ENCODE measurements at places on chromosomes 7 and 10. TPM values are rescaled to one million over a fixed set of nuclear protein-coding genes. Genes with fewer than 3 reads are reported as not detected.

The HOXA4 gene
- polyA plus RNA-seq: 0.30 TPM

DNA sequence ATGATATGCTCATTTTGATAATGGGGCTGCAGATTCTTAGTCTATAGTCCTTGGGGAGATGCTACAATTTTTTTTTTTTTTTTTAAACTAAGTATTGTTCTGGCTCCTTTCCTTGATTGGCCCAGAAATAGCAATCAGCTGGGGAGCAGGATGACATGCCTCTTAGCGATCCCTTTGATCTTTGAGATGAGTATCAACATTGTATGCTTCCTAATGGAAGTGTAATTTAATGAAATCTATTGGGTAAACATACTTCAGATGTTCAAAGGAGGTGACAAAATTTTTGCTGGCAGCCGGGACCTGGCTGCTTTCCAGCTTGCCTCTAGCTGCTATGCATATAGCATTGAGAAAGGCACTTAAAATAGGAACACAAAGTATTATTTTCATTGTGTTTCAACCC, 43.5 kb downstream of the VTI1A start:
- no peaks in the 10 kb centered on the region for H3K27me3 ChIP-seq
- no peak overlapping the region for H3K4me3 ChIP-seq
- no peak for DNase-seq
- no peak overlapping the region for H3K27ac ChIP-seq

- no peaks in the 10 kb centered on the region for H3K36me3 ChIP-seq
- H3K4me1 ChIP-seq: no peaks in the 10 kb centered on the region
- no peaks in the 10 kb centered on the region for H3K27me3 ChIP-seq
- DNase-seq: no peak
Observed at GRCh38 chr7:106992511-106992910, 52.0 kb upstream of the PRKAR2B start.

DNA sequence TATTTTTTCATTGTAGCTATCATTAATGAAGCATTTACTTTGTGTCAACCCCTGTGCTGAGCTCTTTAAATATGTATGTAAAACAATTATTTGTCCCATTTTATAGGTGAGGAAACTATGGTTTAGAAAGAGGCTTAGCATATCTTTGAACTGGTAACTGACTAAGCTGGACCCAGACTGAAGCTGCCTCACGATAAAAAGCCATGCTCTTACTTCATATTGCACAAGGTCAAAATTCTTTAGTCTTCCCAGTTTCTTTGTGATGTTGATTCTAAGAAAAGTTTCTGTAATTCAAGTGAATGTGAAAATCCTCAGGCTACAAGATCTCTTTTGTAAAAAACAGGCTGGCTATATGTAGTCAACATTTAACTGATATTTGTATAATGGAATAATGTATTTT, 46.6 kb upstream of the SLC16A12 start:
- H3K36me3 ChIP-seq: no peaks in the 10 kb centered on the region
- H3K4me3 ChIP-seq: no peak overlapping the region
- no peaks in the 10 kb centered on the region for H3K27me3 ChIP-seq
- no peak for DNase-seq
- H3K4me1 ChIP-seq: no peaks in the 10 kb centered on the region
- H3K27ac ChIP-seq: no peak overlapping the region

- H3K4me1 ChIP-seq: no peaks in the 10 kb centered on the region
- H3K27ac ChIP-seq: no peak overlapping the region
- DNase-seq: no peak
- H3K36me3 ChIP-seq: no peaks in the 10 kb centered on the region
- H3K27me3 ChIP-seq: no peaks in the 10 kb centered on the region
- H3K4me3 ChIP-seq: no peak overlapping the region
Observed at GRCh38 chr10:19968745-19969144, 152.5 kb downstream of the PLXDC2 start.

DNA sequence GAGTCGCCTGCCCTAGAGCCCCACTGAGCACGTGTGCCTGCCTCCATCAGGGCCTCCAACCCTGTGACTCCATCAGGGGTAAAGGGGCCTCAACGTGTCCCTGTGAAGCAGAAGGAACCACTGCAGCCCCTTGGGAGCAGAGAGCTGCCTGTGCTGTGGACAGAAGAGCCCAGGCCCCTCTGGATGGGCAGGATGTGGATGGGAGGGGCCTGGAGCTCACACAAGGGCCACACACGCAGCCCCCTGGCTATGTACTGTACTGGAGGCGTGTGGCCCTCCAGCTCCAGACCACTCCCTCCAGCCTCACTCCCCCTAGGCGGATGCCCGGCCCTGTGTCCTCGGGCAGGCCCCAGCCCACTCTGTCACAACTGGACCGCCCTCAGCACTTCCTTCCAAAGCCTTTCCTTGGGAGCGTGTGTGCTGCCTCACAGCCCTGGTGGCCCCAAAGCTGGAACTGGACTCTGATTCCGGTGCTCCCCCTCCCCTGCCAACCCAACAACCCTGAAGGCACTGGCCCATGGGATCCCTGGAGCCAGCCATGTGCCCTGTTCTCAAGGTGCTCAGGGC, 238.0 kb downstream of the TCERG1L start:
- no peaks in the 10 kb centered on the region for H3K36me3 ChIP-seq
- no peaks in the 10 kb centered on the region for H3K4me1 ChIP-seq
- H3K27ac ChIP-seq: no peak overlapping the region
- H3K4me3 ChIP-seq: no peak overlapping the region

DNA sequence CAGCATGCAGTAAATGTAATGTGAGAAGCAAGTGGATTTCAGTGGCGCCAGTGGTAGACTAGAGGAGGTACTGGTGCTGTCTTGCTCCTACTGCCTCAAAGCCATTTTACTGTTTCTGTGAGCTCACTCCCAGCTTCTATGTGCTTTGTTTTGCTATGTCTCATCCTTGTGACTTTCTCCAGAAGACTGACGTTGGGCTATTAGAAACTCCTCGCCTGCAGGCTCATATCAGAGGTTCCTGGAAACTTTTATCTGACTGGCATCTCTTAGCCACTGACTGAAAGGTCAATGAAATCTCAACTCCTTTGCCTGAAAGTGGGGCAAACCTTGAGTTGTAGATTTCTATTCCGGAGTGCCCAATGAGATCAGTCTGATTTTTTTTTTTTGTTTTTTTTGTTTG, 66.4 kb upstream of the SORCS1 start:
- DNase-seq: no peak
- H3K4me1 ChIP-seq: no peaks in the 10 kb centered on the region
- H3K27ac ChIP-seq: no peak overlapping the region
- H3K27me3 ChIP-seq: no peaks in the 10 kb centered on the region

- H3K4me3 ChIP-seq: no peak overlapping the region
- no peak for DNase-seq
Observed at GRCh38 chr7:114940220-114940619, 18.3 kb downstream of the MDFIC start.

GRCh38 chr7:120842121-120842621, 15.8 kb downstream of the TSPAN12 start:
- H3K27me3 ChIP-seq: no peaks in the 10 kb centered on the region
- DNase-seq: no peak
- no peak overlapping the region for H3K27ac ChIP-seq
- H3K36me3 ChIP-seq: no peaks in the 10 kb centered on the region
- H3K4me3 ChIP-seq: no peak overlapping the region
- H3K4me1 ChIP-seq: no peaks in the 10 kb centered on the region

GRCh38 chr7:142384493-142384922, 126.7 kb upstream of the PRSS58 start:
- H3K27ac ChIP-seq: no peak overlapping the region
- H3K4me1 ChIP-seq: peaks cover 6% of the 10 kb centered on the region
- H3K27me3 ChIP-seq: no peaks in the 10 kb centered on the region
- H3K36me3 ChIP-seq: no peaks in the 10 kb centered on the region

DNA sequence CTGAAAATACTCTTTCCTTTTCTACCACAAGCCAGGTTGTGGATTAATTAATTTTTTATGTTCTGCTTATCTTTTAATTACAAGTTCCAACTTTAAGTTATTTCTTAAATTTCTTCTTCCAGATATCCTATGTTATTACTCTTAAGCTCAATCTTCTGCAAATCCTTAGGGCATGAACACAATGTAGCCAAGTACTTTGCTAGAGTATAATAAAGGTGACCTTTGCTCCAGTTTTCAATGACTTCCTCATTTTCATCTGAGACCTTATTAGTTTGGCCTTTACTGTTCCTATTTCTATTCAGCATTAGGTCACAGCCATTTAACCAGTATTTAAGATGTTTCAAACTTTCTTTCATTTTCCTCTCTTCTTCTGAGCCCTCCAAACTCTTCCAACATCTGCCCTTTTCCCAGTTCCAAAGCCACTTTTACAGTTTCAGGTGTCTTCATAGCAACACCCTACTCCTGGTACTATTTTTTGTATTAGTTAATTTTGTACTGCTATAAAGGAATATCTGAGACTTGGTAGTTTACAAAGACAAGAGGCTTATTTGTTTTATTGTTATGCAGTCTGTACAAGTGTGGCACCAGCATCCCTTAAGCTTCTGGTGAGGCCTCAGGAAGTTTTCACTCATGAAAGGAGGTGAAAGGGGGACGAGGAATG, 886.2 kb upstream of the GHITM start:
- no peaks in the 10 kb centered on the region for H3K27me3 ChIP-seq
- no peak overlapping the region for H3K27ac ChIP-seq
- H3K36me3 ChIP-seq: no peaks in the 10 kb centered on the region

GRCh38 chr7:30047124-30047523, 18.9 kb downstream of the PLEKHA8 start:
- H3K27ac ChIP-seq: no peak overlapping the region
- no peaks in the 10 kb centered on the region for H3K27me3 ChIP-seq
- no peak for DNase-seq

GRCh38 chr10:7053195-7053594, 357.6 kb downstream of the SFMBT2 start:
- H3K4me1 ChIP-seq: no peaks in the 10 kb centered on the region
- no peak overlapping the region for H3K4me3 ChIP-seq
- H3K27me3 ChIP-seq: no peaks in the 10 kb centered on the region
- no peaks in the 10 kb centered on the region for H3K36me3 ChIP-seq

GRCh38 chr10:49271346-49271745, 27.6 kb upstream of the C10orf71 start:
- no peak overlapping the region for H3K4me3 ChIP-seq
- no peaks in the 10 kb centered on the region for H3K27me3 ChIP-seq
- DNase-seq: no peak
- no peaks in the 10 kb centered on the region for H3K36me3 ChIP-seq
- H3K27ac ChIP-seq: no peak overlapping the region
- peaks cover 16% of the 10 kb centered on the region for H3K4me1 ChIP-seq

DNA sequence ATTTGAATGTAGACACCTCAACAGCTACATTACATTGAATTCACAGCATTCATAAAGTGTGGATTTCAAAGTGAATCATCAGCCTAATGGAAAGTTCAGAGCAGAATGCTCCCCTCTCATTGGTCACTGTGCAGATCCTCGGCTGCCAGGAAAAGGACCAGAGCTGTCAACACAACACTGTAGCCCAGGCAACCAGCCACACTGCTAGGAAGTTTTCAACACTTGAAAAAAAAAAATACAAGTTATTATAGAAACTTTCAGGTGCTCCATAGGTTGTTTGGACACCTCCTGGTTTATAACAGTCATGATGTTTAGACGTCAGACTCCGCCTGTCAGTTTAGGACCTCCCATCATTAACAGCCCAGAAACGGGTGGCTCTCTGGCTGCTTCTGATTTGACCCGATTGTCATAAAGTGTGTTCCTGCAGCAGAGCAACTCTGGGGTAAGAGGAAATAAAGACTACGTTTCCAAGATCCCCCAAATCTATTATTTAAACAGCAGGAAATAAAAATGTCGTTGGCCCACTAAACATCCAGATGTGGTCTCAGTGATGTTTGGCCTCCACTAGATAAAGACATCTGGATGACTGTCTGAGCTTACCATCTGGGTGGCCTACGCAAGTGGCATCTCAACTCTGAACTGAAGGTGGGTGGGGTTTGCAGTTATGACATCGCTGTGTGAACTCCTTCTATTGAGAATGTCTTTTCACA, 117.4 kb downstream of the CABCOCO1 start:
- no peak overlapping the region for H3K27ac ChIP-seq
- no peak overlapping the region for H3K4me3 ChIP-seq
- H3K4me1 ChIP-seq: no peaks in the 10 kb centered on the region
- no peak for DNase-seq
